Heart left ventricle (tissue), 16 donors: ENCODE measurements at places on chromosomes 6 and 20. TPM values are rescaled to one million over a fixed set of nuclear protein-coding genes. Genes with fewer than 3 reads are reported as not detected.

DNA sequence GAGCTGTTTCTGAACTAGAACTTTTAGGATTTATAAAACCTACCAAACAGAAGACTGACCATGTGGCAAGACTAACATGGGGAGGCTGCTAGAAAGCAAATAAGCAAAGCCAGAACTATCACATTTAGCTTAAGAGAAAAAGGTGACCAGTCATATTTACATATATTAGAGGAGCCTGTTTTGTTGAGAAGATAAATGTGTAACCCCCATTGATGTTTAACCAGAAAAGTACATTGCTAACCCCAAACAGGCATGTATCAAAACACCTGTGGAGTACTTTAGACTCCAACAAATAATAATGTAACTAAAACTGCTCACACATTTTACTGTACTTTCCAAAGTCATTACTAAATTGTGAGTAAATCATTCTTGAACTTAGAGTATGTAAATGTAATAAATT, 35.0 kb downstream of the AKIRIN2 start:
- H3K4me3 ChIP-seq: no peak overlapping the region
- H3K27me3 ChIP-seq: no peaks in the 10 kb centered on the region
- no peak for DNase-seq
- no peak overlapping the region for H3K27ac ChIP-seq

The MRS2 gene
- polyA plus RNA-seq: 36.2 TPM

GRCh38 chr6:20479526-20479925, 54.7 kb upstream of the CDKAL1 start:
- no peaks in the 10 kb centered on the region for H3K27me3 ChIP-seq
- DNase-seq: no peak
- H3K4me3 ChIP-seq: no peak overlapping the region
- H3K36me3 ChIP-seq: no peaks in the 10 kb centered on the region

- no peaks in the 10 kb centered on the region for H3K27me3 ChIP-seq
- H3K27ac ChIP-seq: peak overlapping the region; percentile 72
- no peaks in the 10 kb centered on the region for H3K36me3 ChIP-seq
- H3K4me1 ChIP-seq: peaks cover 79% of the 10 kb centered on the region
- no peak overlapping the region for H3K4me3 ChIP-seq
These were observed 49.0 kb downstream of the SYNJ2 start for GRCh38 chr6:158030380-158031300.

- no peaks in the 10 kb centered on the region for H3K36me3 ChIP-seq
- no peak overlapping the region for H3K27ac ChIP-seq
- H3K4me1 ChIP-seq: no peaks in the 10 kb centered on the region
- H3K27me3 ChIP-seq: peaks cover 4% of the 10 kb centered on the region
- no peak overlapping the region for H3K4me3 ChIP-seq
These were observed 63.7 kb downstream of the PRR18 start for GRCh38 chr6:166244353-166245045.

DNA sequence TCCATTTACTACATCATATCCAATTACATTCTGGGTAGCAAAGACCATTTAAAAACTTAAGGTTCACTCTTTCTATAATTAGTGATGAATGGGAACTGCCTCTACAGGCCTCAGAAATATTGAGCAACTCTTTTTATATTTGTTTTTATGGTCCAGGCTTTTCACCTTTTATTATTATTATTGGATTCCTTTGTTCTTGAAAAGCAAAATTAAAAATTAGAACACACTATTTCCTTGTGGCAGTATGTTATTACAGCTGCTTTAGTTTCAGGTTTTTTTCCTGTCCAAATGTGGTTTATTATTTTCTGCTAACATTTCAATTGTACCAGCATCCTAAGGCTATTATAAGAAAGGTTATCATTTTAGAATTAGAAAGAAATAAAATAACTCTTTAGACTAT, 150.1 kb downstream of the FARS2 start:
- DNase-seq: no peak
- H3K4me1 ChIP-seq: no peaks in the 10 kb centered on the region
- H3K27me3 ChIP-seq: no peaks in the 10 kb centered on the region
- no peaks in the 10 kb centered on the region for H3K36me3 ChIP-seq
- H3K27ac ChIP-seq: no peak overlapping the region

The GNAS-AS1 gene
- polyA plus RNA-seq: 0.17 TPM

The ZSCAN23 gene
- 0.42 TPM for polyA plus RNA-seq

The FNDC1 gene
- polyA plus RNA-seq: 0.19 TPM
